ENCODE measurements at places on chromosomes 4 and X.

- no peak for DNase-seq
Observed at GRCh38 chrX:3124031-3124430, 82.8 kb downstream of the ARSF start.

DNA sequence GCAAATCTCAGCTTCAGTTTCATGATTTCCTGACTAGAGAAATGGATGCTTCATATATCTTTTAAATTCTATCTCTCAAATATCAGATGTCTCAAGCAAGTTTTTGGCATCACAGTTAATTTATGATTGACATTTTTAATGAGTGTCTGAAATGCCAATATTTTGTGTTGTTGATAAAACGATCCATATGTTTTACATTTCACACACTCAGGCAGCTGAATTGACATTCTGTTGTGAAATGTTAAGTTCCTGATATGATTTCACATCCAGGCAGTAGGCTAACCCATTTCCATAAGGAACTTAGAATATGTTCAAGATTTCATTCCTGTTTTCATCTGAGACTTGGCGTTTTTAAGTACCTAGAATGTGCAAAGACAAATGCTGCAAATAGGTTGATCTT lies 650.6 kb downstream of the PCDH18 start:
- no peak for DNase-seq

- no peak for DNase-seq
Observed at GRCh38 chr4:69855822-69856221, 4.1 kb downstream of the SULT1E1 start.

GRCh38 chr4:185421366-185422124 lies 4.2 kb downstream of the UFSP2 start:
- DNase-seq = no peak

GRCh38 chrX:79174949-79175644 lies 30.6 kb downstream of the GPR174 start:
- DNase-seq = no peak

GRCh38 chrX:30939928-30940327 lies 50.9 kb upstream of the TAB3 start:
- no peak for DNase-seq

GRCh38 chr4:184854673-184855072 lies 28.9 kb upstream of the ACSL1 start:
- DNase-seq = no peak

GRCh38 chr4:1722551-1723118 lies 1.3 kb downstream of the TACC3 start:
- no peak for DNase-seq

GRCh38 chr4:90833706-90834105 lies 706.5 kb downstream of the CCSER1 start:
- DNase-seq = no peak

DNA sequence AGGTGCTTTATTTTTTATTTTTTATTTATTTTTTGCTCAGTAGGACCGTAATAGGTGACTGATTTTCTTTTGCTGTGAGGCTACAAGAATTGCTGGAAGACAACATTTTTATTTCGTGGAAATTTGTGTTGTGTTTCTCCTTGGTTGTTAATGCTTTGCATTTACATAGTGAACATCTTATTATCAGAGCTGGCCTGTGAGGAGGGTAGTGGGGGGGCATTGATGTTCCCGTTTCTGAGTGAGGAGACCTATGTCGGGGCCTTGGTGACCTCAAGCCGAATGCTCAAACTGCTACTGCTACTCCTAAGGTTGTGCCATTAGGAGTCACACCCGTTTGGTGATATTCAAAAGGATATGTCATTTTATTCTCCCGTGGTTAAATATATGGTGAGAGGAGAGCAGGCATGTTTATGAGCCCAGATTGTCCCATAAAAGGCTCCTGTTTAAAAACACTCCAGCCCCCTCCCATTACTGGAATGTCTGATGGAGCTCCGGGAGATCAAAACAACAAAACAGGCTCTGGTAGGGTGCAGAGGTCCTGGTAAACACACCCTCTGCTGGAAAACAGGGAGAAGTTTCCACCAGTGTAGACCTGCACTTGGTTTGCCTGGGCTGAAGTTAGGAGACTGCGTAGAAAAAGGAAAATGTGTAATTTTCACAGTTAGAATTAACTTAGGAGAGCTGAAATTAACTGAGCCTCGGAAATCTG lies 5.6 kb downstream of the PDGFRA start:
- DNase-seq = no peak

DNA sequence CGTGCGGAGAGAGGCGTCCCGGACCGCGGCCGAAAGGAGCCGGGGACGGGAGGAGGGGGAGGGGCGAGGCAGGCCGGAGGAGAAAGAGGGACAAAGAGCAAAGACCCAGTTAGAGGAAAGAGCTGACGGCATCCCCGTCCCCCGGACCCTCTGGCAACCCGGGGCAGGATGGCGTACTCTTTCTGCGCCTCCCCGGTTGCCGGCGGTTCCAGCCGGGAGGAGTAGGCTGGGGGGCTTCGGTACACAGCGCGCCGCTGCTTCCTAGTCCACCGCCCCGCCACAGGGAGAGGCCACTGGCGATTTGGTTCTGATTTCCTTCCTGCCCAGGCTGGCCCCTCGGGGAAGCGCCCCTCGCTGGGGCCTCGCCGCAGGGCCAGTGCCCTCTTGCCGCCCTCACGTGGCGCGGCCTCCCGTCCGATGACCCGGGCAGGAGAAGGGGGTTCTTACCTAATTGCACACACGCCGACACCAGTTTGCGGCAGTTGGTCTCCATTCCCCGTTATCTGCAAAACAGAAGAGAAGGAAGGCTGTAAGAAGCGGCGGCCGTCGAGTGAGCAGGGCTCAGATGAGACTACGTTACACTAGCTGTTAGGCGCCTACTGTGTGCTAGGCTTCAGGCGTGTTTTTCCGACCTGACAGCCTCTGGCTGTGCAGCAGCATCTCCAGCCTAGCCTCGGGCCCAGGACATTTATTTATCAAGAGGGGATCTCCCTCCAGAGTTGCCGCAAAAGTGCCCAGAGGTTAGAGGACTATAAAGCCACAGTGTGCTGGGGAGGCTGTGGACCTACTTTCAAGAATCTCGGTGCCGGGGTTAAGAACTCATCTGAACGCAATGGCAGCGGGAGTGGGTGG lies 9.9 kb upstream of the PITX2 start:
- no peak for DNase-seq

DNA sequence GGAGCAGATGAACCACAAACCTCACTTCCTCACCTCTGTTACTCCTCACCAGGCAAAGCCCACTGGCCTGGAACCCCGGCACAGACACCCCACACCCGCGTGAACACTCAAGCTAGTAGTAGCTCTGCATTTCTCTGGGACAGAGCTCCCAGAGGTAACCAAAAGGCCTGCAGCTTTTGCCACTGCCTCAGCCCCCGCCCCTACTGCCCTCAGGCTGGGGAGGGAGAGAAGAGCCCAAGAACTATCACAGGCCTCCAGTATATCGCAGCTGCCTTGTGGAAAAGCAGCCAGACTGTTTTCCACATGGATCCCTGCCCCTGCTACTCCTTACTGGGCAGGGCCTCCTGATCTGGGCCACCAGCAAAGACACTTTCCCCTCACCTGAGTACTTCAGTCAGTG lies 728.7 kb upstream of the ACTRT1 start:
- no peak for DNase-seq

- DNase-seq = no peak
Observed at GRCh38 chr4:138190452-138190858, 51.7 kb downstream of the SLC7A11 start.

DNA sequence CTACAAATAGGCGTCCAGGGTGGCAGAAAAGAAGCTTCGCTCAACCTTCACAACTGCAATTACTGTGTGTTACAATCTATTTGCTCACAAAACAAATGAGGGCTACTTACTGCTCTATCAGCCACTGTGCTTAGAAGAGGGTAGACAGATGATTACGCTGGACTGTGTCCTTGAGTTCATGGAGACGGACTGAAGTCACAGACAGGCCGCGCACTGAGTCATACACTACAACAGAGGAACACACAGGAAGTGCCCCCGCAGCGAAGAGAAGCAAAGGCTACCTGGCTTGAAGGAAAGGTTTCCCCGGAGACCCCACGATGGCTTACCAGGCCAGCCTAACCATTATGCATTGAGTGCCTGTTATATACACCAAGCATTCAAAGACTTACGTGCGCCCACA lies 25.6 kb downstream of the FAT1 start:
- DNase-seq = no peak

GRCh38 chrX:16754019-16754418 lies 32.2 kb upstream of the TXLNG start:
- DNase-seq = no peak

- peak; percentile 13 for DNase-seq
Observed at GRCh38 chr4:101258883-101259282, 88.4 kb downstream of the PPP3CA start.

DNA sequence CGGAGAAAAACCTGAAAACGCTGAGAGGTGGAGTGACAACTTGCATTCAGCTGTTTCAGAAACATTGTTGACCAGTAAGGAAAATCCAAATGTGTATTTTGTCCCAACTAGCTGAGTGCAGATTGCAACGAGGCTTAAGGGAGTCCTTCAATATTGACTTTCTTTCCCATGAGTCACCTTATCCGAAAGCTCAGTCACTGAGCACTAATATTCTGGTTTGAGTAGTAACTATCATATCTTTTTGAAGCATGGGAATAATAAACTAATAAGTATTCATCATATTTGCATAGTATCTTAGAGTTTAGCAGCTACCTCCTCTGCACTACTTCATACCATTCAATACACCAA lies 604.3 kb downstream of the PACRGL start:
- no peak for DNase-seq

DNA sequence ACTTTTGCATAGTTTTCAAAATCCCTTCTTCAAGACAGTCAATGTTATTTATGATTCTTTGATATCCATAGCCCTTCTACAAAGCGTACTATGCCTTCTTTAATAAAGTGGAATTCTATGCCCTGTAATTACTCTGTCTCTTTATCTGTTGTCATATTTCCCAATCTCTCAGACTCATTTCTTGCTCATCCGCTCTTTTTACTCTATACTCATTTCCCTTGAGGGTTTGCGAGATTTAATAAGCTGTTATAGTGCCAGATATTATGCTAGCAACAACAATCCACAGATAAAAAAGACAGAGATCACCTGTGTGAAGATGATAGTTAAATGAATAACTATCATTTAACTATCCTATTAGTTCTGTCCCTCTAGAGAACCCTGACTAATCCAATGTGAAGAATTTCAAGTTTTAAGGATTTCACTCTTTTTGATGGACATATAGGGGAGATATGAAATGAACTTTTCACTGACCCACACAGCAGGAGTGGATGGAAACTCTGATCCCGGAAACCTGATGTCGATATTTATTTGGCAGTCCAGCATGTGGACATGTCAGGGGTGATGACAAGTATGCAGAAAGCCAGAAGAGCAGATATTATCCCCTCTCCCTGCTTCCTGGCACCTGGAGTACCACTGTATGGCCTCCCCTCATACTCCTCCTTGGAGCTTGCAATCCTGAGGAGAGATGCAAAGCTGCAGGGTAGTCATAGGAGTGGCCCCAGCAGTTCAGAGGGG lies 49.7 kb downstream of the TMEM156 start:
- no peak for DNase-seq

- no peak for DNase-seq
Observed at GRCh38 chr4:10579648-10580047, 104.9 kb downstream of the CLNK start.

DNA sequence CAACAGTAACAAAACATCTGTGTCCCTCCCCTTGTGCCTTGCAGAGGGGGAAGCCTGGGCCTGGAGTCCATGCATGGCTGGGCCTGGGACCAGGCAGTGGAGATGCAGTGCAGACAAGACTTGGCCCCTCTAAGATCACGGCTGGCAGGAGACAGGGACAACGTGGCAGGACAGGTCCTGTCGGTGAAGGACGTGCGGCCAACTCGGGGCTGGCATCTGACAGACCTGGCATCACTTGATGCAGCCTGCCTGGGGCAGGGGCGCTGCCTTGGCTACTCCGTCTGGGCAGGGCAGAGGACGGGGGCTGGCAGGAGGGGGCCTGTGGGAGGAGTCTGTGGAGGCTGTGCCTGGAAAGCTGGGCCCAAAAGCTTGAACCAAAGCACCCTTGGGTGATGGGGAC lies 112.1 kb downstream of the CPZ start:
- DNase-seq = no peak

DNA sequence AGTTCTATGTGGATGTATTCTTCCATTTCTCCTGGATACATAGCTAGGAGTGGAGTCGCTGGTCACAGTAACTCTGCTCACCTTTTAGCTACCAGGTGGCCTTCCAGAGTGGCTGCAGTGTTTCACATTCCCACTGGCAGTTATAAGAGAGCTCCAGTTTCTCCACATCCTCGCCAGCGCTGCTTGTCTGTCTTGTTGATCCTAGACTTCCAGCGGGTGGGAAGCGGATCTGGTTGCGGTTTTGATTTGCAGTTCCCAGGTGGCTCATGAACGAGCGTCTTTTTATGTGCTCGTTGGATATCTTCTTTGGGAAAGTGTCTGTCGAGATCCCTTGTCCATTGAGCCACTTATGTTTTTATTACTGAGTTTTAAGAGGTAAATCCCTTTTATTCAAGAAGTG lies 11.6 kb downstream of the TACC3 start:
- no peak for DNase-seq

DNA sequence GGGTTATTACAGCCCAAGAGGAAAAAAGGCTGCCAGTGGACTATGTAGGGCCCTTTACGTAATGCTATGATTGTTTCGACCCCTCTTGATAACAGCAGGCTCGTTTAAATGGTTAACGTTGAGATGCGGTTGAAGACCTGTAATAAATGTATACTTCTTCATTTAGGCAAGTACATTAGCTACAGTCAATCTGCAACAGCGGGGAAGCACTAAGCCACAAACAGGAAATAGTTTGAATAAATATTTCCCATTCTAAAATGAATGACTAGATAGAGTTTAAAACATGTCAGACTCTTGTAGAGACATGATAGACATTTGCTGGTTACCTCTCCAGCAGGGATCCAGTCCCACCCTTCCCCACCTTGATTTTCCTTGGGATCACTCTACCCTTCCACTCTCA lies 38.1 kb upstream of the STIM2 start:
- no peak for DNase-seq

Measured in ELR (cell line).